HepG2 (cell line): ENCODE measurements at places on chromosomes 13 and 19. TPM values are rescaled to one million over a fixed set of nuclear protein-coding genes. Genes with fewer than 3 reads are reported as not detected.
A peak's percentile ranks its signal among the peaks of the same experiment; 100 is the strongest.

GRCh38 chr19:3612330-3612729 lies 5.7 kb upstream of the TBXA2R start:
- H3K4me1 ChIP-seq, result peaks cover 12% of the 10 kb centered on the region
- no peak overlapping the region for H3K4me3 ChIP-seq
- H3K27ac ChIP-seq, result no peak overlapping the region

DNA sequence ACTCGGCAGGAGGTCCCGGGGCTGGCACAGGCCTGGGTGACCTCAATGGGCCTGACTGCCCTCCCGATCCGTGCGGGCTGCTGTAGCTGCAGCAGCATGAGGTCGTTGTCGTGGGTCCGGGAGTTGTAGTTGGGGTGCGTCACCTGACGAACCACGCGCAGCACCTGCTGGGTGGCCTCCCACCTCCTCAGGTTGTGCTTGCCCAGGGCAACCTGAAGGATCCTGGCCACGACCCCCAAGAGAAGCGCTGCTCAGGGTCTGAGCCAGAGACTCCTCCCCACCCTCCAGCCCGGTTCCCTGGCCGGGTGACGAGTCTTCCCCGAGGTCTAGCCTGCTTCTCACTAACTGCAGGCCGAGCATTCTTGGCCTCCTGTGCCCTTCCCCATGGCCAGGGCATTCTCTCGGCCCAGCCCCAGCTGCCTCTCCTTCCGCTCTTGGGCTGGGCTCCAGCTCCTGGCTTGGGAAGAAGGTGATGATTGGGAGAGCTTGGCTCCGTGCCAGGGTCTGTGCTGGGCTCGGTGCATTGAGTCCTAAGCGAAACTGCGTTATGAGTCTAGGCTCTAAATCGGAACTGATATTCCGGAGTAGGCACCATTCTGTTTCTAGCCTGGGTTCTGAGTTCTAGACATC lies 3.1 kb downstream of the KLK14 start:
- H3K36me3 ChIP-seq, result no peaks in the 10 kb centered on the region
- peaks cover 3% of the 10 kb centered on the region for H3K27me3 ChIP-seq
- H3K27ac ChIP-seq, result no peak overlapping the region
- no peak overlapping the region for H3K4me3 ChIP-seq

The CFAP97D2 gene
- not detected in 2 replicates for total RNA-seq

- peaks cover 10% of the 10 kb centered on the region for H3K4me1 ChIP-seq
- H3K36me3 ChIP-seq, result no peaks in the 10 kb centered on the region
- DNase-seq, result no peak
- no peaks in the 10 kb centered on the region; the same call in 1 of the 2 replicates for H3K27me3 ChIP-seq
- H3K4me3 ChIP-seq, result peak overlapping the region; percentile 65; the same call in 1 of the 2 replicates
Observed at GRCh38 chr19:21850656-21851255, 14.8 kb upstream of the ZNF43 start.

The FFAR2 gene
- not detected in 2 replicates for total RNA-seq

DNA sequence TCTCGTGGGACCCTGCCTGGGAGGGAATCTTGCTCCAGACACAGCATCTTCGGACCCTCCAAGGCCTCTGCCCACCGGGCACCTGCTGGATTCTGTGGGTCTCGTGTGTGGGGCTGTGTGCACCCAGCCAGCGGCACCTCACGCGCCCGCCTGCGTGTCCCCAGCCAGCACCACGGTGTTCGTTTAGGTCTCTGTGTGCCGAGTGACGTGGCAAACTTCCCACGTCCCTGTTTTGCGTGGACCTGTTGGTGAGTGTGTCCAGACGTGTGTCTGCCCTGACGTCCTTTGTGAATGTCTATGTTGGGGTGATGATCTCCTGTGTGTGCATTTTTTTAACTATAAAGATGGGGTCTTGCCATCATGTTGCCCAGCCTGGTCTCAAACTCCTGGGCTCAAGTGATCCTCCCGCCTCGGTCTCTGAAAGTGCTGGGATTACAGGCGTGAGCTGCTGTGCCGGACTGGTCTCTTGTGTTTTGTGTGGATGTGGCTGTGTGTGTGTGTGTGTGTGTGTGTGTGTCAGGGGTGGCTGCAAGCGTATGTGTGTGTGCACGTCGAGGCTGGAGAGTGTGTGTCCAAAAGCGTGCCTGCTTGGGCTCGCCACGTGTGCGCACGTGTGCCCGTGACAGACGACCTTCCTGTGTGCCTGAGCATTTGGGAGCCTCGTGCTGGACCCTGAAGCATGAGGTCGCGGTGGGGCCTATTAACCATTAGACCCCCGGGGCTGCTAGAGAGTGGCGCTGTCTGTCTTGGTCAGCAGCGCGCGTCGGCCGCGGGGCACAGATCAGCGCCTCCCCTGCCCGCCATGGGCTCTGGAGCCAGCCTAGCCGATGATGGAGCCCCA lies 15.7 kb downstream of the ARID3A start:
- H3K4me3 ChIP-seq, result no peak overlapping the region
- DNase-seq, result no peak
- H3K27ac ChIP-seq, result no peak overlapping the region
- H3K36me3 ChIP-seq, result peaks cover 76% of the 10 kb centered on the region

- H3K4me1 ChIP-seq, result no peaks in the 10 kb centered on the region
- no peak for DNase-seq
- no peak overlapping the region for H3K4me3 ChIP-seq
- H3K36me3 ChIP-seq, result no peaks in the 10 kb centered on the region
- H3K27me3 ChIP-seq, result no peaks in the 10 kb centered on the region; the same call in 2 of the 3 replicates
- H3K27ac ChIP-seq, result no peak overlapping the region
Observed at GRCh38 chr13:106373989-106374572, 161.4 kb downstream of the EFNB2 start.

DNA sequence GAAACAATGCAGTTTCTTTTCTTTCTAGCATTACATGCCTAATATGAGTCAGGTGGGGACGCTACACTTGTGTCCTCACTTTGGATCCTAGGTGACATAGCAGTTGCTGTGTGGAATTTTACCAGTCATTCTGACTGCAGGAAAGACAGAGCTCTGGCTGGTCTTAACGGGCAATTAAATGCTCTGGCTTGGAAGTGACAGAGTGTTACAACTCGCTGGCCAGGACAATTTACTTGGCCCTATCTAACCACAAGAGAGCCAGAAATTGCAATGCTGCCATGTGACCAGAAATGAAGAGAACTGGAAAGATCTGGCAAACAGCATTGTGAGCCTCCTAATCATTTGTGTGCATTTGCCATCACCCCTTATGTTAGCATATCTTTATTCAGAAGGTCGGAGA lies 351.1 kb downstream of the DCT start:
- DNase-seq, result no peak
- no peaks in the 10 kb centered on the region for H3K27me3 ChIP-seq
- H3K4me1 ChIP-seq, result no peaks in the 10 kb centered on the region
- no peak overlapping the region for H3K4me3 ChIP-seq

- H3K4me3 ChIP-seq, result no peak overlapping the region
- 0 out of 3 replicates have a peak, but pooled peaks cover 7% of the 10 kb centered on the region for H3K36me3 ChIP-seq
- H3K4me1 ChIP-seq, result peaks cover 43% of the 10 kb centered on the region
- no peak overlapping the region for H3K27ac ChIP-seq
- DNase-seq, result no peak
- H3K27me3 ChIP-seq, result no peaks in the 10 kb centered on the region
Observed at GRCh38 chr19:18718015-18718526, 34.6 kb downstream of the CRTC1 start.

DNA sequence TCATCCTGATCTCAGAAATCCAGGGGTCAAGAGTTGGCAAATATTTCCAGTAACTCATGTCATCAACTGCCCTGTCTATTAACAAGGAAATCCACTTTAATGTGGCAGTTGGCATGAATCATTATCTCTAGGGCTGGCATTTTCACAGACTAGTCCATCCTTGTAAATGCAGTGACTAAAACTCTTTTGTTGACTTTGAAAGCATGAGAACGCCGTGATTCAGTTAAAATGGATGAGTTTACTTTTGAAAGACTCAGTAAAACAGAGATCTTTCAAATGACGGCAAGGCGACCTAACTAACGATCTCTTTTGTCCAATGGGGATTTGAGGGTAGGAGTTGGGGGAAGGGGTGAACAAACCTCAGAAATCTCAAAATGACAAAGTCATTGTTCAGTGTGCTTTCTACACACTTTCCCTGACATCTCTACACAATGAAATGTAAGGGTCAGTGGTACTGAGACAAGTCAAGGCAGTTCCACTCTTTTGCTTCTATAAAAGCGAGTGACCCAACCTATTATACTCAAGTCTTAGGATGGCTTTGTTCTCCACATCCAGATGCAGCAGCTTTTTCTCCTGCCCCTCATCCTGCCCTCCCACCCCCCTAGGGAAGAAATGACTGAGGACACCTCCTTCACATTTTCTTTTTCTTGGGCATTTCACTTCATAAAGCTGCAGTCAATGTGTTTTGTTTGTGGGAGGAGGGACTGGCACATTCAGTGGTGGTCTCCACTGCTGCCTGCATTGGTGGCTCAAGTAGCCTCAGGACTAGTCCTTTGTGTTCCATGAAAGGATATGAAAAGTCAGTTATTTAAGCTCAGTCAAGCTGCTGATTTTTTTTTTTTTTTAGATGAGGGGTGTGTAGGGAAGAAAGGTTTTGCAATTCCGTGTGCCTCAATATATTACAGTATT lies 200.5 kb downstream of the ABCC4 start:
- H3K36me3 ChIP-seq, result no peaks in the 10 kb centered on the region
- H3K27me3 ChIP-seq, result no peaks in the 10 kb centered on the region
- H3K4me3 ChIP-seq, result no peak overlapping the region
- no peaks in the 10 kb centered on the region for H3K4me1 ChIP-seq

GRCh38 chr13:19767966-19768365 lies 14.8 kb downstream of the PSPC1 start:
- H3K4me3 ChIP-seq, result no peak overlapping the region
- peaks cover 31% of the 10 kb centered on the region for H3K4me1 ChIP-seq
- no peak for DNase-seq
- H3K27me3 ChIP-seq, result no peaks in the 10 kb centered on the region

GRCh38 chr13:75414036-75414827 lies 67.7 kb downstream of the TBC1D4 start:
- no peak overlapping the region for H3K27ac ChIP-seq
- peaks cover 7% of the 10 kb centered on the region; the same call in 1 of the 3 replicates for H3K36me3 ChIP-seq
- H3K4me1 ChIP-seq, result peaks cover 83% of the 10 kb centered on the region
- no peak overlapping the region for H3K4me3 ChIP-seq
- DNase-seq, result no peak

The ZNF790 gene
- 5.3 and 8.5 TPM in 2 replicates for total RNA-seq

The MYH14 gene
- total RNA-seq, result 5.5 and 6.4 TPM in 2 replicates

GRCh38 chr13:37473035-37473434 lies 125.5 kb downstream of the POSTN start:
- H3K4me1 ChIP-seq, result no peaks in the 10 kb centered on the region
- no peak for DNase-seq
- no peak overlapping the region for H3K27ac ChIP-seq
- H3K36me3 ChIP-seq, result no peaks in the 10 kb centered on the region

The TGFBR3L gene
- 0.83 and 1.0 TPM in 2 replicates for total RNA-seq

DNA sequence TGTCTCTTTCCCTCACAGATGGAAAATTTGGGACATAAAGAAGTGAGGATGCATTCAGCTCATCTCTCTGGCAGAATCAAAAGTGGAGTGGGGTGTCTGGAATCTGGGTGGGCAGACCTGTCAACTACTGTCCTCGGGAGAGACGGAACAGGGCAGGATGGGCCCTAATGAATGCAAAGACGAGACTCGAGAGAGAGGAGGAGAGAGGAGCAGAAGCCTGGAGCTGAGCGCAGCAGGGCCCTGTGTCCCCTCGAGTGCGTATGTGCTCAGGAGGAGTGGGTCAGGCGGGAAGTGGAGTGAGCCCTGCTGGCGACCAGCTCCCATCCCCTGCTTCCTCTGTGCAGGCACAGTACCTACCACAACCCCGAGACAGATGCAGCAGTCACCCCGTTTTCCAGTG lies 78.9 kb downstream of the TEX29 start:
- no peak overlapping the region for H3K4me3 ChIP-seq
- no peaks in the 10 kb centered on the region for H3K36me3 ChIP-seq
- no peaks in the 10 kb centered on the region for H3K4me1 ChIP-seq
- no peak overlapping the region for H3K27ac ChIP-seq

The GRIN3B gene
- 0.07 TPM in 1 of 2 replicates, not detected in the other for total RNA-seq

DNA sequence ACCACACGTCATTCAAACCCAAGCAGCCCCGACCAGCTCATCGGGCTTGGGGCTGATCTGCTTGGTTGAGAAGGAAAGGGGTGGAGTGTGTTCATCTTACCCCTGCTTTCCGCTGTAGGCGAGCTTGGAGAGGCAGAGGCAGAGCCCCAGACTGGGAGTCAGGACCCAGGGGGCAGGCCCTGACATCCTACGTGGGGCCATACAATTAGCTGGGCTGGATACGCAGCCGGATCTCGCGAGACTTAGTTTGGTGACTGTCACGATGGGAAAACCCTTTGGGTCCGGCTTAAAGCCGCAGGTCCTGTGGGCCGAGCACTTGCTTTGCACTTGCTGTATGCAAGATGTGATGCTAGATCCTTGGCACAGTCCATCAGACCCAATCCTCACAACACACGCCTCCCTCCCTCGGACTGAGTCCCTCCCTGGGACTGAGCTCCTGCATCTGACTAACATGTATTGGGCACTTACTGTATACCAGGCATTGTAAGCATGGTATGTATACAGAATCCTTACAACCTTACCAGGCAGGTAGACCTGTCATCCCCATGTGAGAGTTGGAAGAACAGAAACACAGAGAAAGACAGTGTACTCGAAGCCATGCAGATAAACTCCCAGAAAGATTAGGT lies 3.7 kb downstream of the CEACAM16 start:
- no peaks in the 10 kb centered on the region for H3K36me3 ChIP-seq
- H3K4me3 ChIP-seq, result no peak overlapping the region
- no peak overlapping the region for H3K27ac ChIP-seq
- DNase-seq, result no peak
- H3K27me3 ChIP-seq, result no peaks in the 10 kb centered on the region

The PTPRH gene
- total RNA-seq, result 9.9 and 14.7 TPM in 2 replicates

DNA sequence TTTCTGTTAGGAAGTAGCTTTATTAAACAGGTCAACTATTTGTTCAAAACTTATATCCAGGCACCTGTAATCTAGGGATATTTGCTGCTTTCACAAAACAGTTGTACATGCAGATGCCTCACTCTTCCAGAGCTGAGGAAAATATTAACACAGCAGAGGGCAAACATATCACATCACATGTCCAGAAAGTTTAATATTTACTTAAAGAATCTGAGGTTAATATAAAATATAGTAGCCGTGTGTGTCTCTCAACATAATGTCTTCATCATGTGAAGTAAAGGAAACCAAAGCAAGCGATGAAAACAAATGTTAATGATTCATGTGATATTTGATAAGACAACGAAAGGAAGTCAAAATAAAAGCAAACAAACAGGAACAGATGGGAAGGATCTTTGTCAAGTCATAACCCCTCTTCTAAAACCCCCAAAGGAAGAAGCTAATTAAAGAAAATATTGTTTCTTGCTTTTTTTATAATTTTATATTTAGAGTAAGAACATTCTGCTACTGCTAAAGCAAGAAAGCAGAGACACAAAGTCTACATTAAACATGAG lies 418.8 kb downstream of the DACH1 start:
- H3K27me3 ChIP-seq, result no peaks in the 10 kb centered on the region
- H3K4me1 ChIP-seq, result no peaks in the 10 kb centered on the region
- H3K27ac ChIP-seq, result no peak overlapping the region
- DNase-seq, result no peak

The SLAIN1 gene
- total RNA-seq, result 4.5 and 4.8 TPM in 2 replicates

- H3K27ac ChIP-seq, result no peak overlapping the region
- H3K4me3 ChIP-seq, result no peak overlapping the region
- H3K27me3 ChIP-seq, result no peaks in the 10 kb centered on the region
- no peak for DNase-seq
Observed at GRCh38 chr19:46191972-46192371, 37.6 kb upstream of the IGFL1 start.

- DNase-seq, result no peak
- no peak overlapping the region for H3K27ac ChIP-seq
- no peaks in the 10 kb centered on the region for H3K27me3 ChIP-seq
- H3K4me3 ChIP-seq, result no peak overlapping the region
Observed at GRCh38 chr19:56566904-56567273, 379 bp upstream of the ZNF470 start.

The ZNF223 gene
- 4.8 and 5.6 TPM in 2 replicates for total RNA-seq

The PEX11G gene
- total RNA-seq, result not detected in 2 replicates

- DNase-seq, result no peak
- no peak overlapping the region for H3K27ac ChIP-seq
- no peaks in the 10 kb centered on the region for H3K36me3 ChIP-seq
- peaks cover 28% of the 10 kb centered on the region for H3K4me1 ChIP-seq
- H3K4me3 ChIP-seq, result no peak overlapping the region
Observed at GRCh38 chr19:11296264-11296663, 304 bp downstream of the TSPAN16 start.

The CGB5 gene
- not detected in 2 replicates for total RNA-seq
